ENCODE measurements at places on chromosomes 2 and 18.

- DNase-seq: no peak
Measured at GRCh38 chr2:140814141-140814540, 1316.7 kb downstream of the LRP1B start.

DNA sequence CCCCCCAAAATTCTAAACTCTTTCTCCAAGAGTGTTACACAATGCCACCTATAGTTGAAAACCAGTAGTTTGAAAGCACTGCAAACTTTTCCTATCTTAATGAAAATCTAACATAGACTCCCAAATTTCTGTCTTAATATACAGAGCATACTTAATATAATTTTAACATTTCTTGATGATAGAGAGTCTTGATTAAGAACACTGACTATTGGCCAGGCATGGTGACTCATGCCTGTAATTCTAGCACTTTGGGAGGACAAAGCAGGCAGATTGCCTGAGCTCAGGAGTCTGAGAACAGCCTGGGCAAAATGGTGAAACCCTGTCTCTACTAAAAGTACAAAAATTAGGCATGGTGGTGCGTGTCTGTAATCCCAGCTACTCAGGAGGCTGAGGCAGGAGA is 34.2 kb downstream of the ASXL2 start:
- DNase-seq: peak; percentile 74

DNA sequence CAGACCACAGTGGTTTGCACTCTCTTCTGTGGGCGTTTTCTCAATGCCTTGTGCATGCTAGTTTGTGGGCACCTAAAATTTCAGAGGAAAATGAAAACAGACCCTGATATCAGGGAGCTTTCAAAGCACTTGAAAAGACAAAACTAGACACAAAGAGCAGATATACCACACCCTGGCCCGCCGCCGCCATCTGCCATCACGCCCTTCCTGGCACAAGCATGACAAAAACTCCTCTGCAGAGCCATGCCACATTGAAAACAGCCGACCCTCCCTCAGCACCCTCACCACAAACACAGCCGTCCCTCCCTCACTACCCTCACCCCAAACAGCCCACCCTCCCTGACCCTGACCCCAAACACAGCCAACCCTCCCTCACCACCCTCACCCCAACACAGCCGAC is 84.8 kb upstream of the RAB6C start:
- no peak for DNase-seq

GRCh38 chr2:11437602-11438001 is 28.4 kb downstream of the E2F6 start:
- DNase-seq: no peak

DNA sequence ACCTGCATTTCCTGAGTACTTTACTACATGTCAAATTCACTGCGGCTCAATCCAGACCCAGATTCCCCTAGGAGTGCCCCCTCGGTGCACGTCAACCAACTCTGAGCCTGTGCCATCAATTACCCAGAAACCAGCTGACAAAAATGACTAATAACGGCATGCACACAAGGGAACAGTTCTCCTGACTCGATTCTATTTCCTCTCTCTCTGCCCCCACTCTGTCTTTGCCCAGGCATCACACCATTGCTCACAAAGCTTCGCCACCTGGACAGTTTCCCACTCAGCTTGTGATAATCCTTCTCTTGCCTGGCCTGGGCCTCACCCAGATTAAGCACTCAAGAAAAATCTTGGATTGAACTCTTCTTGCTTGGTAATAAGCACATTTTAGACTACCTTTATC is 115.3 kb upstream of the NDUFV2 start:
- no peak for DNase-seq

GRCh38 chr2:17643031-17643615 is 102.6 kb downstream of the VSNL1 start:
- DNase-seq: peak; percentile 98

DNA sequence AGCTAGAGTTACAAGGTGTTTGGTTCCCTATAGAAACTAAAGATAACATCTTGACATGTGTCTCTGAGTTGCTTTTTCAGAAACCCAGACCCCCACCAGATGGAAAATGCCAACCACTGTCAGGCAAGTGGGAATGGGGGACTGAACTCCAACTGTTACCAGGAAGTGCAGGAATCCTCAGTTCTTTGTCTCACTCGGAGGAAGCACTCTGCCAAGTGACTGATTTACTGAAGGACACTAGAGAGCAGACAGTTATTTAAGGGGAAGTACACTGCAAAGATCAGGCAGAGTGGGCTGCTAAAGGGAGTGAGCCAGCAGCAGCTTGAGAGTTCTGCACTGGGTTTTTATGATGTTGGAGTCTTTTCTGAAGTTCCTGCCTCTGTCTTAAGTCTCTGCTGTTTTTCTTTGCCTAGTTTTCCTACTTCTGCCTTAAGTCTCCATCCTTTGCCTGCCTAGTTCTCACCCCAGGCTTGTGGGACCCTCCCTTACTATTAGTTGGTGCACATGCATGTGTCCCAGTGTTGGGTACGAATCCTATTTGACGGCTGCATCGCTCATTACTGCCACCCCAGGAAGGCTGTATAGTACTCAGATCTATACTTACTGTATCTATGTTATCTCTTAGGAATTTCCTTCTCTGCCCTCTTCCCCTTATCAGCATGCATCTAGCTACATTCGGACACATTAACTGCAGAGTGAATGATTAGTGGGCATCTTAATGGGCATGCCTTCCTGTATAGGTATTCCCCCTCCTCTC is 97.1 kb downstream of the TEX51 start:
- DNase-seq: no peak

GRCh38 chr2:82837588-82838304 is 1621.3 kb downstream of the SUCLG1 start:
- peak; percentile 97 for DNase-seq

DNA sequence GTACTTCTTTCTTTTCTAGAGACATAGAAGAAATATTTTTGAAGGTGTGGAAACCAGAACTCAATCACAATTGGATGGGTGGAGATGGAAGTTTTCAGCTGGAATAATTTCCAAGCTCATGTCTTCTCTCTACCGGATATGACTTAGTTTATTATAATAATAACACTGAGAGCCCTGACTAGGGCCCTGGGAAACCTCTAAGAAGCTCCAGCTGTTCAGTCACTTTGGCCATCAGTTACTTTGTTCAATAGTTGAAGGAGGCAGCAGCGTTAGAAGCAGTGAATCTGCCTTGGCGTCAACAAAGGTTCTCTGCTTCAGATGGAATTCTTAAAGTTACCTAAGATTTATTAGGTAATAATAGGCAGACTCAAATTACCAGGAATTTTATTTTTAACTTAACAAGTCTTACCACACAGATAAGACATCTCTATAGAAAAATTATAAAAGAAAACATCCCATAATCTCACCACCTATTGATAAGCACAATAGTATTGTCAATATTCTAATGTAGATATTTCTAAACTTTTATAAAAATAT is 293.8 kb upstream of the CHAC2 start:
- no peak for DNase-seq

DNA sequence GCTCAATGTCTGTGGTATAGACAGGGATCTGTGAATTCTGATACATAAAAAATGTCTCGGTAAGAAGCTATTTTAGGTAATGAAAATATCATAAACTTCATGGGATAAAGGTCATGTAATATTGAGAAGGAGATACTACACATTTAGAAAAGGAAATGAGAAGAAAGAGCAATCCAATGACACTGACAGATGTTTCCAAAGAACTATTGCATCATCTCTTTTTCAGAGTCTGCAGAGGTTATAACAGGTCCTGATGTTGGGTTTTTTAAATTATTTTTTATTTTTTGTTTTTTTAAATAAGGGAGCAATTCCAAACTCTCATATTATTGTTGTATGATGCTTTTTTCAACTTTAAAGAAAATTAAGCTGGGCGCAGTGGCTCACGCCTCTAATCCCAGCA is 176.9 kb downstream of the KCNH7 start:
- no peak for DNase-seq

- no peak for DNase-seq
Measured at GRCh38 chr18:36391426-36392145, 94.1 kb downstream of the FHOD3 start.

All from choroid plexus epithelial cell (primary cell).